ENCODE measurements at places on chromosomes 3 and 15.
A peak's percentile ranks its signal among the peaks of the same experiment; 100 is the strongest.

DNA sequence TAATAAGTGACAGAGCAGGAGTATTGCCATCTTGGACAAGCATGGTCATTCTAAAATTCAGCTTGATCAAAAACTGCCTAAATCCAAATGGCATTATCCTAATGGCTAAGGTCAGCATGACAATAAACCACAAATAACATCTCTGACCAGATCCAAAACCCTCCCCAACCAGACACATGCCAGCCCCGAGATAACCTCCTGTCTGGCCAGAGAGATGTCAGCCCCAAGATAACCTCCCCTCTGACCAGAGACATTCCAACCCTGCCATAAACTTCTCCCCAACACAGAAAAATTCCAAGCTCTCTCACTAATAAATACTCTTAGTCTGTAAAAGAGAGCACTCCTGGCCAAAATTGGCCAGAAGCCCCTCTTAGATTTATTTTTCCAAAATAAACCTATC is 470.5 kb upstream of the UBE2E2 start:
- DNase-seq, result no peak

DNA sequence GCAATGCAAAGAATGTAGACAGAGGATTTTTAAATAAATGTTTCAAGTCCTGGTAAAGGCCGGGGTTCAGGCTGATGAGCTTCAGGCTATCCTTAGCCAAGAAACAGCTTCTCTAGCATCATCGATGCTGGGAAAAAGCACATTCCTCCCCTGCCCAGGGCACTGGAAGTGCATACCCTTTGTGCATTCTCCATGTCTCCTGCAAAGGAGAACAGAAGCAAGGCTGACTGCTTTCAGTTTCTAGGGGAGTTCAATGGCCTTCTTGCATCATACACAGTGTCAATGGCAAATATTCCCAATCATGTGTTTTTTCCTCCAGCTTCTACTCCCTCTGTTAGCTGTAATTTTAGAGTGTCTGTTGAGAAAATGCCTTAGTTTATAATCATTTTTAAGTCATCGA is 59.9 kb downstream of the GPR176 start:
- no peak for DNase-seq

GRCh38 chr15:69679623-69680228 is 227.1 kb downstream of the RPLP1 start:
- no peak for DNase-seq

DNA sequence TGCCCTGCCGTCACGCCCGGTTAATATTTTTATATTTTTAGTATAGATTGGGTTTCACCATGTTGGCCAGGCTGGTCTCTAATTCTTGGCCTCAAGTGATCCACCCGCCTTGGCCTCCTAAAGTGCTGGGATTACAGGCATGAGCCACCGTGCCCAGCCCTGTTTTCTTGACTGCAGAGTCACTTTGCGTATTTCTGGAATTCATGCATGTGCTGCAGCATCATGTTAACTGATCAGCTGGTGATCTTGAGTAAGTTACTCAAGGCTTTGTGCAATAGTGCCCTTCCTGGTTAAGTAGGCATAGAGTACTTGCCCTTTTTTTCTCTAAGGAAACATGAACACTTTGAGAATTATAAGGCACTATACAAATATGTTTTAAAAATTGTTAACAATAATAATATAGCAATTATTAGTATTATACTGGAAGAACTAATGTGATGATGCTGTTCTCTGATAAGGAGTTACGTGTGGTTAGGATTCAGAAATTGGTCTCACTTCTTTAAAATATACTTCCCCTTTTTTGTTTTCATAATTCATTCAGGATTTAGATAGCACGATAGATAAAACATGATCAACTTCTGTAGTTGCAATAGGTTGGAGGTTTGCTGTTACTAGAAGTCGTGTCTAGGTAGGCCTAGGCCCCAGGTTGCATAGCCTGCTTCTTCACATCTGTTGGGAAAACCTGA is 33.6 kb downstream of the GPR171 start:
- DNase-seq, result no peak

GRCh38 chr15:48569591-48570302 is 75.8 kb downstream of the FBN1 start:
- no peak for DNase-seq

DNA sequence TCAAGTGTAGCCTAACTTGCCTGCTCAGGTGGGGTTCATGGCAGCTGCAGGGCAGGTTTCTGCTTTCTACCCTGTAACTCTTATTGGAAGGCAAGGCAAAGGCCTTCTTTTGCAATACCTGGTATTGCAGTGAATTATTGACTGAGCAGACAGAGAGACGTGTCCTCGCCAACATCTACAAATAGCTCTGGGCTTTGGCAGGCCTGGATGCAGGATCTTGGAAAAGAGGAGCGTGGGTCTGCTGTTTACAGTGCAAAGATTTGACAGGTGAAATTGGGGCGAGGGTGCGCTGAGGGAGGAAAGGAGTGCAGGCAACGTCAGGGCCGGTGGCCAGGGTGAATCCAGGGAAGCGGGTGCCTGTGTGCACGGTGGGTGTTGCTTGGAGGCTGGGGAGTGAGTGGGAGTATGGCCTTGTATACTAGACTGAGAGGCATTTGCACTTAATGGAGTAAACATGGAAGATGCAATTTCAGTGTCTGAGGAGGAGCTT is 44.5 kb downstream of the ST6GAL1 start:
- no peak for DNase-seq

- DNase-seq, result peak; percentile 62
These were observed 25.2 kb downstream of the WNT5A start for GRCh38 chr3:55461896-55462295.

DNA sequence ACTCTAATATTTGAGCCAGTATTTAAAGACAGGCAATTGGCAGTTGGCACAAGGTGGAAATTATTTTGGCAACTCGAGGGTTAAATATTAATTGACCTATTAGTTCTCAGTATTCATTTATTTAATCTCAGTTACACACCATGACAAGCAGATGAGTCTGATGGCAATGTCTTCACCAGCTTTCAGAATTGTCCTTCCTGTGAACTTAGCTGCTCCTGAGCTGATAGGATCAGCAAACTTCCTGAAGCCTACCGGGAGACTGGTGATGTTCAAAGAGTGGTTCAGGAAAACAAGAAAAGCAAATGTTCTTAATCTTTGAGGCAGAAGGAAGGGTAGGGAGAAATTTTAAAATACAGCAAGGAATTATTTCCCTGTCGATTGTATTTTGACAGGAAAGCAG is 522.2 kb downstream of the SOX2 start:
- DNase-seq, result no peak

DNA sequence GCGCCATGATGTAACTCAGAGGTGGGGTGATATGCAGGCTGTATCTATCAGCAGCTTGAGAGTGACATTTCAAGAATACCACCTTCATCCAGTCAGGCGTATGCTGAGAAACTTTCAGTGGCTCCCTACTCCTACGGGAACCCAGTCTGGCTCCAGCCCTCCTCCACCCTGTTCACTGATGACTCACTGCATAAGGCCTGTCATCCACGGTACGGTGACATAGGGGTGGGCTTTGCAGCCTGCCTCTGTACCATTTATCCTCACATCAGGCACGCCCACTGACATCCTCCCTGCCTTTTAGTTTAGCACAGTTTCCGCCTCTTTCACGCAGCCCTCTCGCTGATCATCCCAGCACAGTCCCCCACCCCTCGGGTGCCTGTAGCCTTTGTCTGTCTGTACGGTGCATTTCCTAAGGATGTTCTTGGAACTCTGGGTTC is 11.7 kb downstream of the PXYLP1 start:
- peak; percentile 37 for DNase-seq

- no peak for DNase-seq
These were observed 192.8 kb downstream of the CADM2 start for GRCh38 chr3:85151555-85151954.

- no peak for DNase-seq
These were observed 38.5 kb downstream of the B3GNT5 start for GRCh38 chr3:183291497-183292031.

GRCh38 chr15:82871358-82871757 is 61.9 kb downstream of the WHAMM start:
- DNase-seq, result no peak

- peak; percentile 68 for DNase-seq
These were observed 107.3 kb downstream of the MINAR1 start for GRCh38 chr15:79539401-79539800.

- DNase-seq, result no peak
These were observed 9.3 kb downstream of the BCHE start for GRCh38 chr3:165827883-165828282.

DNA sequence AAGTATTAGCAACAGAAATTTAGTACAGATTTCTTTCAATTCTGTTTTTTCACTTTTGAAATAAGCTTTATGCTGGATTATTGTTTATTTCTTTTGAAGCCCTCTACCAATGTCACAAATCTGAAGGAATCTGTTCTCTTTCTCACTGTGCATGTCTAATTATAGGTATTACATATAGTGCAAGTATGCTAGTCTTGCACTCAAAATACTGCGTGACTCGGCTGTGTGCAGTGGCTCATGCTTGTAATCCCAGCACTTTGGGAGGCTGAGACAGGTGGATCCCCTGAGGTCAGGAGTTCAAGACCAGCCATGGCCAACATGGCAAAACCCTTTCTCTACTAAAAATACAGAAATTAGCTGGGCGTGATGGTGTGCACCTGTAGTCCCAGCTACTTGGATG is 95.8 kb upstream of the PLAAT1 start:
- no peak for DNase-seq

DNA sequence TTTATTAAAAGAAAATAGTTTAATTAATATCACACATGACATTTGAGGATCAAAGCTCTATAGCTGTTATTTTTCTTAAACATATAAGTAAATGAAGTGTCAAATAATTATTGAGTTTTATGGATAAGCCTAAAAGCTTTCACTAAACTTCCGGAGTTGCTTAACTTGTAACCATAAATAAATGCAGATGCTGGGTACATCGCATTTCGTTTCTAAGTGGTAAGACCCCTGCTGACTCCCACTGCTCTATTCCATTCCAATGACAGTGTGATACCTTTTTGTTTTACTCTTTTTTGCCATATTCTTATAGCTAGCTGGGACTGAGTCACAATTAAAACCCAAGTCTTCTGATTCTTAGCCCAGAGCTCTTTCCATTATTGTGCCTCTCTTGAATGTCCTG is 411.1 kb downstream of the SOX2 start:
- DNase-seq, result no peak

DNA sequence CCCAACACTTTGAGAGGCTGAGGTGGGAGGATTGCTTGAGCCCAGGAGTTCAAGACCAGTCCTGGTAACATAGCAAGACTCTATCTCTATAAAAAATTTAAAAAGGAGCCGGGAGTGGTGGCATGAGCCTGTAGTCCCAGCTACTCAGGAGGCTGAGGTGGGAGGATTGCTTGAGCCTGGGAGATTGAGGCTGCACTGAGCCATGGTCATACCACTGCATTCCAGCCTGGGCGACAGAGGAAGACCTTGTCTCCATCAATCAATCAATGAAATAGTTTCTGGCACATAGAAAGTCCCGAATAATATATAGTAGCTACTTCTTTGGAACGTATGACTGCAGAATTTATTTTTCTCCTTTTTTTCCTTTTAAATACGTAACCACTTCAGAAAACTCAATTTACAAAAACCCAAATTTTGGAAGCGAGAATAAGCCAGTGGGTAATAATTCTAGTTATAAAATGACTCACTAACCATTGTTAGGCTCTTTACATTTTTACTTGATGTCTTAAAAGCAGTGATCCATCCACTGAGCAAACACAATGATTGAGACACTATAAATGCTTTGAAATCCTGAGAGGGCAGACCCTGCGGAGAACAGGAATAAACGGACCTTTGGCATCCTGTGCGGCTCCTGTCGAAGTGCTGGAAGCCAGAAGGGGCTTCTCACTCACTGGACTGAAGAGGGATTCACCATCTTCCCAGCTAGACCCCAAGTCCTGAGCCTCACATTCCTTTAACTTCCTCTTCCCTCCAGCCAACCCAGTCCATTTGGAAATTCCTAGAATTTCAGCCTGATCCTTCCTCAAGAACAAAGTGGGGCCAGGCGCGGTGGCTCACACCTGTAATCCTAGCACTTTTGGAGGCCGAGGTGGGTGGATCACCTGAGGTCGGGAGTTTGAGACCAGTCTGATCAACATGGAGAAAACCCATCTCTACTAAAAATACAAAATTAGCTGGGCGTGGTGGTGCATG is 68.4 kb upstream of the MFGE8 start:
- no peak for DNase-seq

DNA sequence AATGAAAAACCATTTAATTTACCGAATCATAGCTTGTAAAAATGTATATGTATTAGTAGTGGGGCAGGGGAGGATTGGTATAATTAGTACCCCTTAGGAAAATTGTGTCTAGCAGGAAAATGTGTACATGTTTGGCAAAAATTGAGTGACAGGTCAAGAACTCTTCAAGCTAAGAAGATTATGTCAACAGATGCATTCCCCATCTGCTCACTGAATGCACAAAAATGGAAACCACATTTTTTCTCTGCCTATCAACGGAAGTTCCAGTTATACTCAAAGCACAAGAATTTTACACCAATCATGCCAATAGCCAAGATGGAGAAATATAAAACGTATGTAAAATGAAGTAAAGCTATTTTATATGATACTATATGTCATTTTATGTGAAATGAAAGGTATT is 377.8 kb downstream of the KCNH8 start:
- DNase-seq, result no peak

All from AG08395 (cell line).